ENCODE measurements at places on chromosomes 16 and 17.

GRCh38 chr17:3688852-3689261 is 7.1 kb downstream of the P2RX5 start:
- DNase-seq: no peak

DNA sequence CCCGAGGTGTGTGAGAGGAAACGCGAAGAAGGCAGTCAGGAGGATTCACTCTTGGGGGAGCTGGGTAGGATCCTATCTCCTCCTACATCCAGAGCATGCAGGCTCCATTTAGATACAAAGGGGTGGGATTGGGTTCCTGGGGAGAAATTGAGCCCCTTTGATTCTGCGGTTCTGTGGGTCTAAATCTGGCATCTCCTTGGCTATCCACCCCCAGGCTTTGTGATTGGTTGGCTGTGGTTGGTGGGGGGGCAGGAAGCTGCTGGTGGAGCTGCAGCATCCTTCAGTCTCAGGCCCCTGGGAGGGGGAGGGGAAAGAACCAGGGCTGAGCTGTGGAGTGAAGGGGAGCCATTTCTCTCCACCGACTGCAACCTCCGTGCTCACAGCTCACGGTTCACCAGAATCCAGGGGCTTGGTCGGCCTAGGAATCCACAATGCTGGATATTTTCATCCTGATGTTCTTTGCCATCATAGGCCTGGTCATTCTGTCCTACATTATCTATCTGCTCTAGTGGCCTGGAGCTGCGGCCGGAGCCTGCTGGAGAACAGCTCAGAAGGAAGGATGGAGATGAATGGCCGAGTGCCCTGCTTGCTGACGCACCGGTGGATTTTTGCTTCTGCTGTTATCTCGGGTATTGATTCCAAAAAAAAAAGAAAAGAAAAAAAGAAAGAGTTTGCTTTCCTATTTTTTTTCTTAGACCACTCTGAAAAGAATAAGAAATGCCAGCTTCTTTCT is at the start of gene LASP1NB:
LASP1NB (plus strand) TSS at position 352 of the 733 bp plus-strand sequence.
- DNase-seq: peak; percentile 78

- no peak for DNase-seq
These were observed 507.5 kb upstream of the HSBP1 start for GRCh38 chr16:83300326-83300725.

DNA sequence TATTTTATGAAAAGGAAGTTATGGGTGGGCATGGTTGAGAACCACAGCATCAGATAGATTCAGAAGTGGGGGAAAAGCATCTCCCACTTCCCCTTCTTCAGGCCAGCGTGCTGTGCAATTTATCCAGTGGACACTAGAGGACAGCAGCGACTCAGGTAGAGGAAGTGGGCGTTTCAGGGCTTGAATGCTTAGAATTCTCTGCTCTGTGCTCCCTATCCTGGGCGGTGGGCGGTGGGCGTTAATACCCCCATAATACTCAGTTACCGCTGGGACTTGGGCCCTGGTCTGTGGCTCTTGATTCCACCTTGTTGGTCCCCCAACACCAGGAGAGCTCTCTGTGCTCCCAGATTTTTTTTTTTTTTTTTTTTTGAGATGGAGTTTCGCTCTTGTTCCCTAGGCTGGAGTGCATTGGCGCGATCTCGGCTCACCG is 3.7 kb upstream of the LYZL6 start:
- DNase-seq: peak; percentile 61

DNA sequence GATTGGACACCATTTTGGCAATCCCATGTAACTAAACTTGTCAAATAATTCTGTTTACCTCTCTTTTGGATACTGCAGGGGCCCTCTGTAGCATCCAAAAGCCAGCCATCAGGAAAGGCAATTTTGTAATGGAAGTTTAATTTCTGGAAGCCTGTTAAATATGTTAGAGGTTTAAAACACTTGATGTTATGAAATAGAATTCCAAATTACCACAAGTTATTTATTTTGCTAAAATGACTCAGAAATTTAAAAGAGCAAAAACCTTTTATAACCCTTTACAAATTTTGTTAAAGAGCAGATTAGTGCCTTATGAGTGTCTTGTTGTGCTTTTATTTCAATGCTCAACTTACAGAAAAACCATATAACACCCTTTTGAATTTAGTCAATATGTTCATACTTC is 20.0 kb upstream of the TNFSF12 start:
- no peak for DNase-seq

DNA sequence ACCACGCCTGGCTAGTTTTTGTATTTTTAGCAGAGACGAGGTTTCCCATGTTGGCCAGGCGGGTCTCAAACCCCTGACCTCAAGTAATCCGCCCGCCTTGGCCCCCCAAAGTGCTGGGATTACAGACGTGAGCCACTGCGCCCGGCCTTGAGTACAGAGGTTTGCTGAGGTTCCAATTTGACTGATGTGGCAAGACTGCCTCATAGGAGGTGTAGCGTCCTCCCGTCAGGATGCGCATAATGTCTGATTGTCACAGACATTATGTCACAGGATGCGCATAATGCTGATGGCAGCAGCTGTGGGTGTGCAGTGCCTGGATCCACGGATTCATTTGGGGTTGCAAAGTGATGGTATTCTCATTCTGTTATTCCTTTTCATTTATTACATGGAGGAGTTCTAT is 45.2 kb downstream of the HAPSTR1 start:
- no peak for DNase-seq

DNA sequence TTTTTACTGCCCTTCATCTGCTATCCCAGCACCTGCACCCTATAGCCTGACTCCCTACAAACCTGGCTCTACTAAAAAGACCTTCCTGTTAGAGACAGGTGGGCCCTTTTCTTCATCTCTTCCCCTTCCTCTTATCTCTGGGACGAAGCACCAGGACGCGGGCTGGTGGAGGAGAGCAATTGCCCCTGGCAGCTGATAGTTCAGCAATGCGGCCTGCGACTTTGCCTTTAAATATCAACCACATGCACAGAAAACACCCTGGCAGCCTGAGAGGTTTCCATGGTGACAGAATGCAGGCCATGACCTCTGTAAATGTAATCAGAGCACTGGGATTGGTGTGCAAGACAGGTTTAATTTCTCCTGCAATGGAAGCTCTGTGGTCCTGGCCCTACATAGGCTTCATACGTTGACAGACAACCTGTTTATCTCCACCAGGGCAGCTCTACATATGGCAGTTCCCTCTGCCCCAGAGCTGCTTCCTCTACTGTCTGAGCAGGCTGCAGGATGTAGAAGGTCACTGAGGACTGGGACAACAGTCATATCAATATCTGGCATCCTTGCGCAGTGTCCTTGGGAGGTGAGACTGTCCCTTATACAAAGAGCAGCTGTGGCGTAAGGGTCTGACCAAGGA is 10.0 kb upstream of the SKAP1 start:
- peak; percentile 53 for DNase-seq

GRCh38 chr16:81214745-81215166 is 23.7 kb upstream of the BCO1 start:
- DNase-seq: no peak

- no peak for DNase-seq
These were observed 2.9 kb downstream of the ARSG start for GRCh38 chr17:68294196-68294555.

- no peak for DNase-seq
These were observed 204.5 kb downstream of the WWOX start for GRCh38 chr16:78303946-78304345.

DNA sequence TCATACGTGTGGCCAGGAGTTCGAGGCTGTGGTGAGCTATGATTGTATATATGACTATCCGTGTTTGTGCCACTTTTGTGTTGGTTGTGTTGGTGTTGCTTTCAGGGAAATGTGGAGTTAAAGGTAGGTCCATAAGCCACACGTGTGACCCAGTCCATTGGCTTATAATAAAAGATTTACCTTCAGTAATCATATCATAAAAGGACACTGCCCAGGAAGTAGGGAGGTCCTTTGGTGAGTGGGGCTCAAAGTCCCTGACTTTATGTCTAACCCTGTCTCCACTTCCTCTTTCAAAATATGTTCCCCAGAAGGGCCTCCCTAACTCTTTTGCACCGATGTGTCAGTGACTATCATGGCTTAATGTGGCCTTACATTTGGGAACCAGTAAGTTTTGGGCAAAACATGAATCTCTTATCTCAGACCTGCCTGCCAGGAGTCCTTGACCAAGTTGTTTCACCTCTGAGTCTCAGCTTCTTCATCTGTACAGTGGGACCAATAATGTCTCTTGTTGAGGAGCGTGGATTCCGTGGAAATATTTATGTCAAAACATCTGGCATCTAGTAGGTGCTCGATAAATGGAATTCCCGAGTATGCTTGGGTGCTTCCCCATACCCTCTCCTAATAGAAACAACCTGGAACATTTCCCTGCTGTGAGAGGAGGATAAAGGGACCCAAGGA is 4.8 kb downstream of the TNP2 start:
- DNase-seq: no peak

GRCh38 chr17:30997842-30998241 is 27.0 kb downstream of the RNF135 start:
- DNase-seq: no peak

GRCh38 chr16:35754391-35755369 is 2295.3 kb downstream of the TP53TG3F start:
- DNase-seq: no peak

DNA sequence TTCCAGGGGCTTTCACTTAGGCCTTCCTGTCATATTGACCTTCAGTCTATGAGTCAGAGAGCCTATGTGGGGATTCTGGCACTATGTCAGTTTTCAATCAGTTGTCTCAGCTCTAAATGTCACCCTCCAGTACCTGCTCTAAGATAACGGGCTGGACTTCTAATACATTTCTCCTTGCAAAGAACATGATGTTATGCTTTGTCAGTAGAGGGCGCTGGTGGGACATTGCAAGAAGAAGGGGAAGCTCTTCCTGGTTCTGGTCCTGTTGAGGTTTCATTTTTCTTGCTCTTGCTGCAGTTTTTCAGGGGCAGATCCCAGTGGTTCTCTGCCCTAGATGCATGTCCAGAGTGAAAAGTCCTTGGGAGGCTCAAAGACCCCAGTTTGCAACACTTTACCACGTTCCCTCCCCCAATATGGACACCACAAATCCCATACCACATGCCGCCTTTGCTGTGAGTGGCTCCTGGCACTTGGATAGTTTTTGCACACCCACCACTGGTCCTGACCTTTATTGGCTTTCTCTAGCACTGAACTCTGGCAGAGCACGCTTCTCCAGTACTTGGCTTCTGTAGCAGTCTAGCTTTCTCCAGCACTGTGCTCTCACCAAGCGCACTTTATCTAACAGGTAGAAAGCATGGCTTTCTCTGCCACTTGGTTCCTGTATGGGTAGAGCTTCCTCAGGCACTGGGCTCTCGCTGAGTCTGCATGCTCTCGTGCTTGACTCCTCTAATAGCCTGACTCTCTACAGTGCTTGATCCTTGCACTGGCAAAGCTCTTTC is 49.0 kb downstream of the BCL7C start:
- peak; percentile 87 for DNase-seq

GRCh38 chr17:37833237-37833859 is 88.5 kb upstream of the HNF1B start:
- peak; percentile 43 for DNase-seq

DNA sequence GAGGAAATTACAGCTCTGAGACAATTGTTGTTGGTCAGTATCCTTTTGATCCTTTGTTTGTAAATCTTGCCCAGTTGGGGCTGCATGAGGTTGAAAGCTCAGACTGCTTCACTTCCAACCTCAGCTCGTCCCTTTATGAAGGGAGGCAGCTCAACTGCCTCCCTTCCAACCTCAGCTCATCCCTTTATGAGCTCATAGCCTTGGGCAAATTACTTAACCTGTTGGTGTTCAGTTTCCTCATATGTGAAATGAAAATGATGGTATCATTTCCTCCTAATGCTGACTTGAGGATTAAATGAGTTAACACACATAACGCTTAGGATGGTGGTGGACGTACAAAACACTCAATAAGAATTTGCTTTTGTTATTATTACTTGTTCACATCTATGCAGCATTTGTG is 265.1 kb downstream of the CDH13 start:
- no peak for DNase-seq

DNA sequence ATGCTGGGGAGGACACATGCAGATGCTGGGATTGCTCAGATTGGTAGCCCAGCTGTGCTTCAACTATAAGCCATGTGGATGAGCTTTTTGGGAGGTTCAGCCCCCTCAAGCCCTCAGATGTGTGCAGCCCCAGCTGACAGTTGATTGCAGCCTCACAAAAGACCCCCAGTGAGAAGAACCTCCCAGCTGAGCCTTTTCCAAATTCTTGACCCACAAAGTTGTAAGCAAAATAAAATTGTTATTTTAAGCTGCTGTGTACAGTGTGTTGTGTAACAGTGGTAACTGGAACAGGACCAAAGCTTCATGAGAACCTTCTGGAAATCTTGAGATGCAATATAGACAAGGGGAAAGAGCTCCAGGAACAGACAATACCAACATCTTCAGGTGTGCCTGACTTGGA is 156.8 kb upstream of the IRX3 start:
- no peak for DNase-seq

DNA sequence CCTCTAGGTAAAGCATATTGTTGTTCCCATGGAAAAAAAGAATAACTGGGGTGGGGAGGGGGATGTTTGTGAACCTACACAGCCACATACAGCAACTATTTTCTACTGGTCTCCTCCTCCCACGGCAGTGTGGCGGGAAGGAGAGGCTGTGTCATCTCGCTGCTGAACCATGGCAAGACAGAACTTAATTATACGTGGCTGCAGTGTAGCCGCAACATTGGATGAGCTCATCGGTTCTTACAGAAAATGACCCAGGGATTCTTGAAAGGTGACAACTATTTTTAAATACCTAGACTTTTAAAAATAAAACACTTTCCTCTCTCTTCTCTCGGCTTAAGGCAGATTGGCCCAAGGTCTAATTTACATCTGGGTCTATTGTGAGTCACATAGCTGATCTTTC is 19.8 kb upstream of the TEKT3 start:
- DNase-seq: no peak

GRCh38 chr16:9703731-9704130 is 478.5 kb downstream of the GRIN2A start:
- DNase-seq: no peak

- DNase-seq: no peak
These were observed 24.2 kb downstream of the PLCG2 start for GRCh38 chr16:81803332-81803731.

DNA sequence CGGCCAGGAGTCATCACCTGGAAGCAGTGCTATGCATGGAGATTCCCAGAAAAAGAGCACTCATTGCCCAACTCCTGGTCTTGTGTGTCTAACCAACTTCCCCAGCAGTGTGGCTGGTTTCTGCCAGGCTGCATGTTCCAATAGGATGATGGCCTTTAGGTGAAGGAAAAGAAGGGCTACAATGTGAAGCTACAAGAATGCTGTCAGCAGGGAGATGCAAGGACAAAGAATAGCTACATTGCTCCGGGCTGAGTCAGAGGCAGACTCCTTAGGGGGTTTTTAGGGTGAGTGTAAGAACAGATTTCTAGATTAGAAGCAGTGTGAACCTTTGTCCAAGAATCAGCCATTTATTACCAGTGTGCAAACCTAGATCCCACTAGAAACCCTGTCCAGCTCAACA is 63.0 kb upstream of the DNAH9 start:
- DNase-seq: no peak

GRCh38 chr17:48804936-48805411 is 12.1 kb downstream of the TTLL6 start:
- DNase-seq: peak; percentile 80

DNA sequence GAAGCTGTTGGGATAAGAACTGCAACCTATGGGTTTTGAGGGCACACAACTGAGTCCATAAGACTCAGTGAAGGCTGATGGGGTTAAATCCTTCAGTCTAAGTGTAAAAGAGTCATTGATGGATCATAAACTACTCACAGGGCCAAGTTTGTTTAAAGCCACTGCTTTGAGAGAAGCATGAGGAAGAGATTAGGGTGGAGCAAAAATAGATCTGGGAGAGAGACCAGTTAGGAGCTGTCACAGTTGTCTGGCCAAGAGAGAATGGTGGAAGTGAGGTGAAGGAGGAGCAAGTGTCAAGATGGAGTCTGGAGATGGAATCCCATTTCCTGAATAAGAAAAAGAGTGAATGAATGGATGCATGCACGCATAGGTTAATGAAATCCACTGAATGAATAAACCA is 379.1 kb upstream of the CDH11 start:
- DNase-seq: no peak

Measured in stimulated activated naive CD8-positive, alpha-beta T cell treated with anti-CD3 and anti-CD28 coated beads, Interleukin-15, Interleukin-2, amounts not matched to agents 100 U/mL and 50 U/mL, for 24 hours (primary cell).